A172 (cell line): ENCODE measurements at places on chromosomes 7 and 10. TPM values are rescaled to one million over a fixed set of nuclear protein-coding genes. Genes with fewer than 3 reads are reported as not detected.

Gene GPR15LG
- total RNA-seq: not detected in 2 replicates

Gene TLX1
- not detected in 2 replicates for total RNA-seq

Gene CLDN3
- total RNA-seq: not detected in 2 replicates

Gene SP8
- total RNA-seq: 0.71 TPM in 1 of 2 replicates, not detected in the other

Gene DEPP1
- 2.2 and 6.5 TPM in 2 replicates for total RNA-seq

Gene OR2A5
- total RNA-seq: not detected in 2 replicates

Gene MOGAT3
- total RNA-seq: not detected in 2 replicates

Gene FAM25A
- not detected in 2 replicates for total RNA-seq

Gene ZC3HAV1L
- total RNA-seq: not detected in 2 replicates

Gene BTAF1
- 23.9 and 25.9 TPM in 2 replicates for total RNA-seq

Gene EBF3
- total RNA-seq: not detected in 2 replicates

Gene H2BK1
- not detected in 2 replicates for total RNA-seq

Gene ATOH7
- total RNA-seq: not detected in 2 replicates

Gene PDE1C
- total RNA-seq: 133 and 140 TPM in 2 replicates

Gene SORCS3
- not detected in 2 replicates for total RNA-seq

Gene STYXL1
- 52.3 and 84.7 TPM in 2 replicates for total RNA-seq

Gene TRIL
- total RNA-seq: not detected in 2 replicates

Gene ADGRA1
- 0.24 and 0.43 TPM in 2 replicates for total RNA-seq

Gene PRRT4
- total RNA-seq: 0.10 and 1.6 TPM in 2 replicates

Gene PROSER2
- 18.5 and 23.8 TPM in 2 replicates for total RNA-seq

Gene CPN1
- total RNA-seq: not detected in 2 replicates

Gene PLAU
- 6.7 and 8.9 TPM in 2 replicates for total RNA-seq

Gene ZNF804B
- total RNA-seq: not detected in 2 replicates

Gene MEIG1
- total RNA-seq: 0.48 TPM in 1 of 2 replicates, not detected in the other

Gene SEMA3E
- total RNA-seq: 0.29 and 3.6 TPM in 2 replicates

Gene LLCFC1
- not detected in 2 replicates for total RNA-seq

Gene SERPINE1
- total RNA-seq: 463 and 480 TPM in 2 replicates

Gene FAM237B
- not detected in 2 replicates for total RNA-seq

Gene NFE2L3
- total RNA-seq: 104 and 110 TPM in 2 replicates

Gene C10orf53
- total RNA-seq: not detected in 2 replicates

Gene CHST3
- 57.0 and 59.0 TPM in 2 replicates for total RNA-seq

Gene UTF1
- not detected in 2 replicates for total RNA-seq

Gene JCAD
- total RNA-seq: 3.2 and 4.2 TPM in 2 replicates

Gene DMBT1
- total RNA-seq: not detected in 2 replicates

Gene COL1A2
- 104 and 144 TPM in 2 replicates for total RNA-seq

Gene TFAM
- total RNA-seq: 58.8 and 65.6 TPM in 2 replicates

Gene REEP3
- total RNA-seq: 69.1 and 101 TPM in 2 replicates

Gene ZNF680
- 30.1 and 33.8 TPM in 2 replicates for total RNA-seq

Gene LGI1
- total RNA-seq: not detected in 2 replicates

Gene EVX1
- not detected in 2 replicates for total RNA-seq

Gene SLC26A3
- not detected in 2 replicates for total RNA-seq

Gene RBP4
- total RNA-seq: not detected in 2 replicates

Gene IFIT3
- total RNA-seq: 16.6 and 17.2 TPM in 2 replicates

Gene PLAC9
- 0.21 TPM in 1 of 2 replicates, not detected in the other for total RNA-seq

Gene PGAM2
- total RNA-seq: not detected in 2 replicates

Gene ABCB4
- total RNA-seq: not detected in 2 replicates

Gene EMX2
- 0.05 and 0.81 TPM in 2 replicates for total RNA-seq

Gene CPEB3
- 0.28 and 0.69 TPM in 2 replicates for total RNA-seq

Gene MUC12
- not detected in 2 replicates for total RNA-seq

Gene SLC18A3
- not detected in 2 replicates for total RNA-seq

Gene ASZ1
- total RNA-seq: not detected in 2 replicates

Gene LRRC61
- 0.67 TPM in 1 of 2 replicates, not detected in the other for total RNA-seq
